ENCODE measurements at places on chromosomes 5 and 9. TPM values are rescaled to one million over a fixed set of nuclear protein-coding genes. Genes with fewer than 3 reads are reported as not detected.

- no peak overlapping the region for H3K27ac ChIP-seq
- peaks cover 5% of the 10 kb centered on the region for H3K4me1 ChIP-seq
- H3K27me3 ChIP-seq, result no peaks in the 10 kb centered on the region
Measured at GRCh38 chr5:32754284-32754683, 43.2 kb downstream of the NPR3 start.

GRCh38 chr9:95250462-95251221 is 66.9 kb downstream of the FANCC start:
- no peaks in the 10 kb centered on the region for H3K4me1 ChIP-seq
- no peak overlapping the region for H3K27ac ChIP-seq
- DNase-seq, result no peak
- no peak overlapping the region for H3K4me3 ChIP-seq

DNA sequence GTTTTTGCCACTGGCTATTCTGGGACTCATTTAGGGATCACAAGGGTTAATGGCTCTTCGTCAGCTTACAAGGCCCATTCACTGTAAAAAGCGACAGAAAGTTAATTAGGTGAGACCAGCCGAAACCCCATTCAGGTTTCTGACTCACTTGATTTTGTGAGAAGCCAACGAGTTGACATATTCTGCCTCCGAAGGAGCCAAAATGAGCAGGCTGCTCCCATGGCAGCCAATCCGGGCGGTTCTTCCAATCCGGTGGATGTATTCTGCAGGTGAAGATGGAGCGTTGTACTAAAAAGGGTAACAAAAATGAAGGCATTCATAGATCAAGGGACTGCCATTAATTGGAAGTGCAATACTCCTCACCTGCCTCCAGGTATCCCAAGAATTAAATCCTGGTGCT is 39.7 kb downstream of the DDX31 start:
- H3K36me3 ChIP-seq, result peaks cover 2% of the 10 kb centered on the region
- DNase-seq, result no peak

DNA sequence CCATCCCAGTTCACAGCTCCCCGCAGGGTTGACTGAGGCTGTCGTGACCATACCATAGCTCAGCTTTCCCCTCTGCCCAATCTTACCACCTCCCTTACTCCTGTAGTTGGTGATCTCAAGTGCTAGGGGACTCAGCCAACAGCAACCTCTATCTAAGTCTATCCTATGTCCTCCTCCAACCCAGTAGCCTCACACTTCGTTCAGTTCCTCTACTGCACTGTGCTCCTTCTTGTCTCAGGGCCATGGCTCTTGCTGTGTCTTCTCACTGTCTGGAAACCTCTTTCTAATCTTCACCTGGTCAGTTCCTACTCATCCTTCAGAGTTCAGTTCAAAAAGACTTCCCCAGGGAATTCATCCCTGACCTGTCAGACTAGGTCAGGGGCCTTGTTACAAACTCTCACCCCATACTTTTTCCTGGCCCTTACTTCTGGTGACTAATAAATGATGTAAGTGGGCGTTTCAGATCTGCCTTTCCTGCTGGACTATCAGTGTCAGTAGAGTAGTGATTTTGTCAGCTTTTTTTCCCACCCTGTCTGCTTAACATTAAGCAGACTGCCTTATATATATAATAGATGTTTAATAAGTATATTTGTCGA is 53.6 kb upstream of the NR3C1 start:
- H3K27me3 ChIP-seq, result no peaks in the 10 kb centered on the region
- H3K27ac ChIP-seq, result no peak overlapping the region
- H3K4me1 ChIP-seq, result no peaks in the 10 kb centered on the region

DNA sequence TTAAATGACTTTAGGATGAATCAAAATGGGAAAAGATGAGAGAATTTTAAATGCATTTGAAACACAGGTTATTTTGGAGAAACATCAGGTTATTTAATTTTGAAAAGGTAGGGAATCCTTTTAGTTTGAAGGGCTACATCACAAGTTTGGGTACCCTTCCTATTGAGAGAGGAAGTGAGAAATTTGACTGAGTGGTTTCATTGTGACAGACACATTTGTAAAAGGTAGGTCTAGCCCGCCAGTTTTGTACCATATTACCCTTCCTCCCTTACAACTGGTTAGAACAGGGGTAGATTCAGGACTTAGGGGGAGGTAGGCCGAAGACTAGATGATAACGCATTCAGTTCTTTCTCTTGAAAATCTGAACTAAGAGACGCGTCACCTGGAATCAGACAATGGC is 464.2 kb downstream of the EBF1 start:
- H3K36me3 ChIP-seq, result no peaks in the 10 kb centered on the region
- H3K4me1 ChIP-seq, result no peaks in the 10 kb centered on the region
- H3K27me3 ChIP-seq, result no peaks in the 10 kb centered on the region
- no peak overlapping the region for H3K4me3 ChIP-seq
- DNase-seq, result no peak
- no peak overlapping the region for H3K27ac ChIP-seq

GRCh38 chr5:54828151-54828550 is 157.2 kb downstream of the ESM1 start:
- no peak overlapping the region for H3K4me3 ChIP-seq
- no peaks in the 10 kb centered on the region for H3K27me3 ChIP-seq
- no peaks in the 10 kb centered on the region for H3K4me1 ChIP-seq
- no peak overlapping the region for H3K27ac ChIP-seq
- no peaks in the 10 kb centered on the region for H3K36me3 ChIP-seq

DNA sequence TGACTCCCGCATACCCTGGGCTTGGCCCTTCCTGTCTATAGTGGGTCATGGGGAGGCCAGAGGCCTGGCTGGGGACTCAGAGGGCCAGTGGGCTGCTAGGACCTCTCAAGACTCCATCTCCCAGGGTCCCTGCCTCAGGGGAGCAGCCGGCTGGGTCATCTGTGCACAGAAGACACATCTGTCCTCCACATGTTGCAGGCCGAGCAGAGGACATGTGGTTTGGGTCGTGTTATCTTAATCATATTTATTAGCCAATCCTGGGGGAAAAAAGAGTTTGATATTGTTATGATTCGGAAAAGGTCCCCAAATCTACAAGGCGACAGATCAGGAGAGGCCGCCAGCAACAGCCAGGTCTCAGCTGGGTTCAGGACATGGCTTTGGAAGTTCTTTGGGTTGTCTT is 14.4 kb downstream of the LMX1B start:
- H3K4me1 ChIP-seq, result no peaks in the 10 kb centered on the region
- no peaks in the 10 kb centered on the region for H3K36me3 ChIP-seq
- DNase-seq, result no peak

DNA sequence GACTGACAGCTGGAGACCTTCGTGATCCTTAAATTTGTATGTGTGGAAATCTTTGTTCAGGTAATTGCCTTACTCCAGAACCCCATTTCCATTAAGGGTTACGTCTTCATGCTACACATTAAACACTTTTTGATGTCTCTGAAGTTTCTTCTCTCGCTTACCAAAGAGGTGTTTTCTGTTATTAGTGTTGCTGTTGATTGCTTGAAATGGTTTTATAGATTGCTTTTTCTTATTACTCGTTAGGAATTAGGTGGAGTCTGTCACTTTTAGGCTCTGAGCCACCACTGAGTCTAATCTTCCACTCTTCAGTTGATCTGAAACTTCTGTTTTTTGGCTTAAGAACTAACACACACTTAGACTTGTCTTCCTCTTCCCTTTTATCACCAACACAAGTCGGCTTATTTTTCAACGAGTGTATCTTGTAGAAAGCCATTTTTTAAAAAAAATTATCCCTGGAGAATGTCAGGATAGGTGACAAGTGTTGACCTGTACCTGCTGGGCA is 62.2 kb upstream of the PPARGC1B start:
- no peaks in the 10 kb centered on the region for H3K36me3 ChIP-seq
- H3K27ac ChIP-seq, result no peak overlapping the region
- no peaks in the 10 kb centered on the region for H3K4me1 ChIP-seq
- H3K27me3 ChIP-seq, result no peaks in the 10 kb centered on the region
- DNase-seq, result no peak

DNA sequence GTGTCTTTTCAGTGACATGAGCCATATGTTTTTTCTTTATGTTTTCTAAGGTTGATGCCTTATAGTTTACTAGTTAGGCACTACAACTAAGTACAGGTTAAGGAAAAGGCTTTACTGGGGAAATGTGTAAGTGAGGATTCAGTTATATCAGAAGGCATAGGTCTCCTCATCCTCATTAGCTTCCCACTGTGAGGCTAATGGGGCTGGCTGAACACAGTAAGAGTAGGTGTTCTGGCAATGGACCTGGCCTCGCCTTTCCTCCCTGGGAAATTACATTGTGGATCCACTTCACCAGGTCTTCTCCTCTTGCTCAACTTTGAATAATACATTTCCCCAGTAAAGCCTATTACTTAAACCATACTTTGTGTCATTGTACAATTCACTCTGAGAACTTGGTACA is 225.5 kb downstream of the PTPRD start:
- H3K36me3 ChIP-seq, result no peaks in the 10 kb centered on the region
- no peak overlapping the region for H3K27ac ChIP-seq
- H3K4me1 ChIP-seq, result no peaks in the 10 kb centered on the region
- H3K27me3 ChIP-seq, result no peaks in the 10 kb centered on the region
- no peak overlapping the region for H3K4me3 ChIP-seq

- DNase-seq, result no peak
- no peak overlapping the region for H3K27ac ChIP-seq
- no peak overlapping the region for H3K4me3 ChIP-seq
- no peaks in the 10 kb centered on the region for H3K27me3 ChIP-seq
Measured at GRCh38 chr5:35830587-35830986, 26.1 kb upstream of the IL7R start.

- no peaks in the 10 kb centered on the region for H3K4me1 ChIP-seq
- H3K4me3 ChIP-seq, result no peak overlapping the region
- H3K36me3 ChIP-seq, result no peaks in the 10 kb centered on the region
- H3K27ac ChIP-seq, result no peak overlapping the region
- H3K27me3 ChIP-seq, result no peaks in the 10 kb centered on the region
Measured at GRCh38 chr9:69276775-69277174, 48.2 kb upstream of the ENTREP1 start.

- H3K36me3 ChIP-seq, result no peaks in the 10 kb centered on the region
- no peaks in the 10 kb centered on the region for H3K4me1 ChIP-seq
- DNase-seq, result no peak
Measured at GRCh38 chr5:109299557-109299956, 110.2 kb downstream of the PJA2 start.

GRCh38 chr9:124392871-124393460 is 22.3 kb downstream of the PSMB7 start:
- H3K4me1 ChIP-seq, result no peaks in the 10 kb centered on the region
- no peak for DNase-seq

DNA sequence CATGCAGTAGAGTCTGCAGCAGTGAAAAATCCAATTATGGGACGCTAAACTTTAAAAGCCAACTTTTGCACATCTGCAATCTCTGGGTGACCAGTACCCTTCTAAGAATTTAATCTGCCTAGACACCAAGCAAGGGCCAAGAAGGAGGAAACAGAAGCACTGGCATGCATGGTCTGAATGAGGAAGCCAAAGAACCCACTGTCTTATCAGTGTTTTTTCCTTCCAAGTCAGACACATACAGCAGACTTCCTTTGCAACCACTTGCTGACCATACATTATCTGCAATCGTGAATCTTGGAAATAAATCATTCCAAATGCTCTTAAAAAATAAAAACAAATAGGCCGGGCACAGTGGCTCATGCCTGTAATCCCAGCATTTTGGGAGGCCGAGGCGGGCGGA is 65.9 kb downstream of the DEPDC1B start:
- H3K27me3 ChIP-seq, result no peaks in the 10 kb centered on the region
- H3K27ac ChIP-seq, result peak overlapping the region; percentile 54
- DNase-seq, result no peak
- no peak overlapping the region for H3K4me3 ChIP-seq
- peaks cover 6% of the 10 kb centered on the region for H3K4me1 ChIP-seq

DNA sequence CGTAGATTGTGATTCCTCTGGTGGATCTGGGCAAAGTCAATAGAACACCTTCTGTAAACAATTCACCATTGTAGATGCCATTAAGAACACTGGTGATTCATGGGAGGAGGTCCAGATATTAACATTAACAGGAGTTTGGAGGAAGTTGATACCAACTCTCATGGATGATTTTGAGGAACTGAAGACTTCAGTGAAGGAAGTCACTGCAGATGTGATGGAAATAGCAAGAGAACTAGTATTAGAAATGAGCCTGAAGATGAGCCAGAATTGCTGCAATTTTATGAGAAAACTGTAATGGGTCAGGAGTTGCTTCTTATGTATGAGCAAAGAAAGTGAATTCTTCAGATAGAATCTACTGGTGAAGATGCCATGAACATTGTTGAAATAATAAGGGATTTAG is 26.9 kb downstream of the TCERG1 start:
- no peak for DNase-seq
- peaks cover 7% of the 10 kb centered on the region for H3K36me3 ChIP-seq
- H3K4me3 ChIP-seq, result no peak overlapping the region
- no peaks in the 10 kb centered on the region for H3K4me1 ChIP-seq

DNA sequence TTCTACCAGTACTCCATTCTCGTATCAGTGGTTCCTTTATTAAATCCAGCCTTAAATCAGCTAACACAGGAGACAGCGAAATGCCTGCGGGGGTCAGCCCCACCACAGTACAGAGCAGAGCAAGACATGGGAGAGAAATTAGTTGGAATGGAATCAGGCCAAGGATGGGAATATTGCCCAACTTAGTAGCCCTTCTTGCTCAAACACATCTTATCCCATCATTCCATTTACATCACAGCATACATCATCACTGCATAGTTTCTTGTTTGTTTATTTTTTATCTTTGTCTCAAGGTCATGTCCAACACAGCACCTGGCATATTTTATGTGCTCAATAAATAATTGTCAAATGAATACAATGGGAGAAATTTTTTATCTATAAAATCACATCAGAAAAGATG is 34.3 kb upstream of the DAB2 start:
- no peak for DNase-seq
- no peak overlapping the region for H3K4me3 ChIP-seq
- no peaks in the 10 kb centered on the region for H3K36me3 ChIP-seq

- no peaks in the 10 kb centered on the region for H3K27me3 ChIP-seq
- no peaks in the 10 kb centered on the region for H3K36me3 ChIP-seq
- DNase-seq, result no peak
- no peak overlapping the region for H3K27ac ChIP-seq
Measured at GRCh38 chr5:56029457-56029856, 34.7 kb upstream of the IL6ST start.

DNA sequence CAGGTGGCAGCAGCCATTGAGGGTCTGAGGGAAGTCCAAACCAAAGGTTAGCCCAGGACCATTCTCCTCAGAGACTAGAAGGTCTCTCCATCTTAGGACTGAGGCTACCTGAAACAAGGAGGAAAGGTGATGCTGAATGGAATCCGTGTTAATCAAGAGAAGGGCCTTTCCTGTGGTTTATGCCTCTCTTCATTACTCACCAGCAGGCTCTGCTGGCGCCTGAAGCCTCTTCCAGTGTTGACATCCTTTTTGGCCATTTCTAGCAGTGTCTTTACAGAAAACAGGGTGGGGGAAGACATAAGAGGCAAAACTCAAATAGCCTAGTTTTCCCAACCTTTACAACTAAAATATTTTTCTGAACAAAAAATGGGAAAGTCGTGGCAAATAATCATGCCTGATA is 98.0 kb downstream of the ENC1 start:
- H3K27ac ChIP-seq, result no peak overlapping the region
- H3K4me3 ChIP-seq, result no peak overlapping the region
- no peaks in the 10 kb centered on the region for H3K27me3 ChIP-seq
- DNase-seq, result no peak

GRCh38 chr5:136108766-136109165 is 23.9 kb upstream of the SMAD5 start:
- H3K4me1 ChIP-seq, result peaks cover 3% of the 10 kb centered on the region
- H3K27ac ChIP-seq, result no peak overlapping the region
- no peak overlapping the region for H3K4me3 ChIP-seq
- no peak for DNase-seq

The IL31RA gene
- total RNA-seq, result 3.7 TPM

The CTXN3 gene
- total RNA-seq, result not detected

The LMX1B gene
- total RNA-seq, result 1.6 TPM

Measured in aorta (tissue), 5 donors.